ENCODE measurements at places on chromosomes 5 and 9.

DNA sequence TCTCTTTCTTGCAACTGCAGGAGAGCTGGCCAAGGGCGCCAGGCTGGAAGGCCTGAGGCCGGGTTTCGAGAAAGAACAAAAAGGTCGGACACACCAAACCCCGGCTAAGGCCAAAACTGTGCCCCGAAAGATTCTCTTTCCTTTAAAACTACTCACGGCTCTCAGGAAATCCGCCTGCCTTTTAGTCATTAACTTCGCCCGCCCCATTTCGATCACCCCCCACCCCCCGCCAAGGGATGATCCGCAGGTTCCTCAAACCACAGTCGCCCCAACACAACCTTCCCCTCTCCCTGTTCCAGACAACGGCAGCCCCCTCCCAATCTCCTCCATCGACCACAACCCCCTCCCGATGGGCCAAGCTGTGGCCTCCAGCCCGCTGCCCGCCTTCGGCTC lies 536 bp downstream of the FEM1C start:
- DNase-seq, result no peak

- no peak for DNase-seq
These were observed 95.8 kb upstream of the LMX1B start for GRCh38 chr9:126517833-126518356.

DNA sequence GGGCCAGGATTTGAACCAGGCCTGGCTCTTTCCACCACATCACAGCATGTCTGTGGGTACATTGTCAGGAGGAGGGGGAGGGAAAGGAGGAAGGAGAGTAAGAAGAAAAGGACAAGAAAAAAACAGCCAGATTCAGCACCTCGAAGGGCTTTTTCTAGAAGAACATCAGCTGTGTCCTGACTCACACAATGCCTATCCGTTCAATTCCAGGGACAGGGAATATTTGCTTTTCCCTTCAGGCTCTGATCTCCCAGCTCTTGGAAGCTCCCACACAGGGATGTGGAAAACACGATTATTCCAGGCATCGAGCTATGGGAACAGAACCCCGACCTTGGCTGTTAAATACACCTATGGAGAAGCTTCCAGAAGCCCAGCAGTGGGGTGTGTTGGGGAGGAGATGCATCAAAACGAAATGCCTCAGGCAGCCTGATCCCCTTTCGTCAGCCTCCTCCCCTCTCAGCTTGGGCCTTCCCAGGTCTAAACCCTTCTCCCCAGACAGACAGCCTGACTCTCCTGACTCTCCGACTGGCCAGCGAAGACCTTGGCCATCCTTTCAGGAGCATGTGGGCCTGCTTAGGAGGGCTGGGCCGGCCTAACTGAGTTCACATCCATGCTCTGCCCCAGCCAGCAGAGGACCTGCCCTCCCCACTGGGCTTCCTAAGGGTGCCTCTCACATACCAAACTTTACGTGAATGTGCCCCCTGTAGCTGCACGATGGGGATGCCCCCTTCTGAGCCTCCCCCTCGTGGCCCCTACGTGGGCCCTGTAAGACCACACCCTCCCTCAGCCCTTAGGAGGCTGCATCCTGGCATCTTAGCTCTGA lies 54.4 kb downstream of the NEURL1B start:
- DNase-seq, result no peak

GRCh38 chr9:134630393-134630790 lies 11.2 kb upstream of the COL5A1 start:
- no peak for DNase-seq

DNA sequence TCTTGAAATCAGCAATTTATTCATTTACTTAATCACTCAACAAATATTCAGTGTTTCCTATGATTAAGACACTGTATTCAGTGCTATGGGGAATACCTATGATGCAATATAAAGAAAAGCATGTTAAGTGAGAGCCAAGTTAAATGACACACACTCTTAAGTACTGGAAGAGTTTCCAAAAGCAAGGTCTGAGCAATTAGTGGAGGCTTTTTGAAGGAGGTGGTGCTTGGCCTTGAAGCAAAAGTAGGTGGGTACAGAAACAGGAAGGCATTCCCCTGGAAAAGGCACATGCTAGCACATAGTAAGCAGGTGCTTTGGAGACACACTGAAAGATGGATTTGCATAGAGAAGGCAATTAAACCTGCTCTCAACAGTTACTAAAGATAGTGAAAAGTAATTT lies 4.0 kb downstream of the TSLP start:
- DNase-seq, result no peak

GRCh38 chr9:137432687-137433348 lies 8.3 kb downstream of the ENTPD8 start:
- DNase-seq, result no peak

GRCh38 chr5:108193021-108193795 lies 188.7 kb downstream of the FBXL17 start:
- DNase-seq, result no peak

GRCh38 chr9:92270511-92270910 lies 23.0 kb downstream of the IARS1 start:
- DNase-seq, result no peak

GRCh38 chr9:21555911-21556310 lies 73.8 kb upstream of the IFNE start:
- no peak for DNase-seq

GRCh38 chr5:124176692-124177091 lies 569.7 kb downstream of the ZNF608 start:
- no peak for DNase-seq

DNA sequence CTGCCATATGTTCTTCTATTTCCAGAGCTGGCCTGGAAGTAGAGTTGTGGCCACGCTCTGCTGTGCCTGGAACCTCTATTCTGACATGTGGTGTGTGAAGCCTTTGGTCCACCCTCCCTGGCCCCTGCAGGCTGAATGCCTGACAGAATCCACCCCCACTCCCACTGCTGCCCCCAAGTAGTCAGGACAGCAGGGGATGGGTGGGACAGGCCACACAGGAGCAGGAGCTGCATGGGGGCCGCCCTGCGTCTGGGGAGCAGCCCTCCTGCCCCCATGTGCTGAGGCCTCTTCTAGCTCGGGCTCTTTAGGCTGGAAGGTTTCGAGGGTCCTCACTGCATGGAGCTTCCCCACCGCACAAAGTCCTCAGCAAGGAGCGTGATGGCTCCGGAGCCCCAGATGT lies 32.6 kb upstream of the IRX4 start:
- no peak for DNase-seq

DNA sequence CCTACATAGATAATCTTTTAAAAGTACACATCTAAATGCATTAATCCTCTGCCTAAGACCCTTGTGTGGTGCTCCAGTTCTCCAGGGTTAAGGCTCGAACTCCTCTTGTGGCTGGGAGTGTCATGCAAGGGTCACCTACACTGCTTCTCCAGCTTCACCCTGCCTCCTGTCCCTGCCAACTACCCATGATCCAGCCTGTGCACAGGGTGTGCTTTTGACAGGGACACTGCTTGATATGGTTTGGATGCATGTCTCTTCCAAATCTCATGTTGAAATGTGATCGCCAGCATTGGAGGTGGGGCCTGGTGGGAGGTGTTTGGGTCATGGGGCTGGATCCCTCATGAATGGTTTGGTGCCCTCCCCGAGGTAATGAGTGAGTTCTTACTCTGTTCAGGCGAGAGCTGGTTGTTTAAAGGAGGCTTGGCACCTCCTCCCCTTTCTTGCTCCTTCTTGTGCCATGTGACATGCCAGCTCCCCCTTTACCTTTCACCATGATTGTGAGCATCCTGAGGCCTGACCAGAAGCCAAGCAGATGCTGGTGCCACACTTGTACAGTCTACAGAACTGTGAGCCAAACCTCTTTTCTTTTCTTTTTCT lies 48.5 kb downstream of the SLC22A5 start:
- DNase-seq, result no peak

DNA sequence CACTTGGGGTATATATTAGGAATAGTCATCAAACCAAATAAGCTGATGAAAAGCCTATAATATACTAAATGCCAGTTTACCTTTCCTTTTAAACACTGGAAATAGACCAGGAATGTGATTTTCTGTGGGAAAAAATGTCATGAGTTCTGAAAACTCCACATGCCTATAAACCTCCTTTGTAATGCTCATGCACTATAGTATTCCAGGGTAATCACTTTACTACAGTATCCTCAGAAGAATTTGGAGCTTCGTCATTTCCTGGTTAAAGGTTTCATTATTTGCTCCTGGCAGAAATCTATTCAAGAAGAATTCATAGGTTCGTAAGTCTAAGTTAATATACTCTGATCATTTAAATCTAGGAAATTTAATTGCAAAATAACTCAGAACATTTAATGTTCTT lies 1076.7 kb upstream of the DMAC1 start:
- DNase-seq, result no peak

DNA sequence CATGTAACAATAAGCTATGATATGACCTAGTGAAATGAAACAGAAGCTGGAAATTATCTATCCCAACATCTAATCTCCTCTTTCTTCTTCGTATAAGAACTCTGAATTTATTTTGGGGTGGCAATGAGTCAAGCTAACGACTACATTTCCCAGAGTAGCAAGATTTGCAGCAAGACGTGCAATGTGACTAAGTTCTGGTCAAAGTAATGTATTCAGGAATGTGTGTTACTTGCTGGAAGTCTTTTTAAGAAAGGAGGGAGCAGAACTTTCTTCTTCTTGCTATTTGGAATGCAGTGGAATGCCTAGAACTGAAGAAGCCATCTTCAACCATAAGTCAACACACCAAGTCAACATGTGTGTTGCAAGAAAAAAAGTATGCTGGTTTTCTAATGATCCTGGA lies 406.6 kb upstream of the MEF2C start:
- no peak for DNase-seq

GRCh38 chr9:130688072-130688471 lies 5.5 kb upstream of the EXOSC2 start:
- DNase-seq, result no peak

- no peak for DNase-seq
These were observed 3.0 kb downstream of the NFIL3 start for GRCh38 chr9:91420501-91421127.

DNA sequence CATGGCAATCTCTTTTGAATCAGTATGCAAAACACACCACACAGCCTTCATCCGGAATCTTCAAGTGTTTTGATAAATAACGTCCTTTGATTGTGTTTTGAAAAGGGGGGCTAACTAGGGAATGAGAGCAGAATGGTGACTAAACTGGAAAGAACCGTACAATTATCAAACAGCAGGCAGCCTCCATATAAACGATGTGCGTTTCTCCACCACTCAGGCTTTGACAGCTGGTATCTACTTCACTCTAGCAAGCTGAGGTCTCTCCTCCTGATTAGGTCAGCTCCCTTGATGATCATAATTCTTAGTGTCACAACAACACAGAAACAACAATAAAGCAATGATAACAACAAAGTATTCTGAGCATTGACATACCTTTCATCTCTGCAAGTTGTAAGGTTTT lies 465.9 kb downstream of the TUSC1 start:
- DNase-seq, result no peak

DNA sequence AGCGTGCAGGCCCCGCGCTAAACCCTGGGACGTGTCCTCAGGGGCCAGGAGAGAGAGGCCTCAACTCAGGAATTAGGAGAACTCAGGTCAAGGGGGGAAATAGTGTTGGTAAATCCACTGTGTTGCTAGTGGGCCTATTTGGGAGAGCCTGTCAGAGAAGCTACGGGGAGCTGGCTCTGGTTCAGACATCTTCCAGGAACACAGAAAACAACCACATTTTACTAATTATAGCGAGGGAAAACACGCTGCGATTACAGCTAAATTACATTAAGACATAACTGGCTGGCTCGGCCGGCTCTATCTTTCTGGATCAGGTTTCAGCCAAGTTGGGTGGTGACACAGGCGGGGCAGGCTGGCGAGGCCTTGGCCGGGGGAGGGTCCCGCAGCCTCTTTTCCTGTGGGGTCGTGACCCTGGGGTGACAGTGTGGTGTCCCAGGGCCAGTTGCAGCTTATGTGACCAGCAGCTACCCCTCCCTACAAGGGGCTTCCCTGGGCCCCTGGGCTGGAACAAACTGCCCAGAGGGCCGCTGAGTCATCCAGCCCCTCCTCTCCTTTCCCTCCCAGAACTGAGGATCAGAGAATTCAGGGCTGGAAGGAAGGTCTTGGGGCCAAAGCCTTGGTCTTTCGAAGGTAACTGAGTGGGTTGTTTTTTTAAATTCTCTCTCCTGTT lies 75.1 kb downstream of the FGF18 start:
- no peak for DNase-seq

DNA sequence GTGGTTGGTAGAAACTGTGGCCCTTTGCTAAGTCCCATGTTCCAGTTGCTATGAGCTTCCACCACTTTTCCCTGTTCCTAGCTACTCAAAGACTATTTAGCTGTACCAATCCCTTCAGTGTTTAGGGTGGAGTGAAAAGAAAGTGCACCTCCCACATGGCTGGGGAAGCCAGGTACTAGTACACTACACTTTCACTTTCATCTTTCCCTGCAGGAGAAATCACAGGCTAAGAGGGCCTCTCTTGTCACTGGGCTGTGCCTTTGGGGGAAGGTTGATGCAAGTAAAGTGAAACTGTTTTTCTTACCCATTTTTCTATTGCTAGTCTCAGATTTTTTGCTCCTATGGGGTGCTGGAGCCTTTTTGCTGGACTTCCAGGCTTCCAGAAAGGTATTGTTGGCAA lies 33.5 kb upstream of the CKS2 start:
- DNase-seq, result no peak

- no peak for DNase-seq
These were observed 5.0 kb downstream of the HAND1 start for GRCh38 chr5:154472871-154473580.

GRCh38 chr5:73442996-73443627 lies 5.5 kb downstream of the FOXD1 start:
- DNase-seq, result no peak

GRCh38 chr9:99181206-99181605 lies 40.5 kb downstream of the ALG2 start:
- DNase-seq, result no peak

- DNase-seq, result no peak
These were observed at the start of gene PKD2L2 for GRCh38 chr5:137888863-137889759. PKD2L2 (plus strand) TSS chr5:137889457; CDS start chr5:137889492, 35 bp downstream.

DNA sequence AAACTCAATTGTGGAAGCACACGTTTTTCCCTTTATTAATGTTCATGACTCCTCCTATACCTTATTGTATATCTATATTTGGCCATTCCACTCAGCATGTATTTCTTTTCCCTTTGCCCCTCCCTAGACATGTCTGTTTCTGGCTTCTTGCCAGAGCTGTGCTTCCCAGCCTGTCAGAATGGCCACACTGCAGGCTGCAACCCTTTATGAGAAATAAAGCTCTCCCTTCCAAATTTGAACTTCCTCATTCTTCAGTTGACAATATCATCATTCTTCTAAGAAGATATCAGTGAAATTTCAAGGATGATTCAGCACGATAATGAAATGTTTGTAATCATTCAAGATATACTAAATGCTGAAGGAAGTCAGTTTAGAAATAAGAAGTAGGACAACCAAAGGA lies 107.6 kb upstream of the PRSS3 start:
- no peak for DNase-seq

DNA sequence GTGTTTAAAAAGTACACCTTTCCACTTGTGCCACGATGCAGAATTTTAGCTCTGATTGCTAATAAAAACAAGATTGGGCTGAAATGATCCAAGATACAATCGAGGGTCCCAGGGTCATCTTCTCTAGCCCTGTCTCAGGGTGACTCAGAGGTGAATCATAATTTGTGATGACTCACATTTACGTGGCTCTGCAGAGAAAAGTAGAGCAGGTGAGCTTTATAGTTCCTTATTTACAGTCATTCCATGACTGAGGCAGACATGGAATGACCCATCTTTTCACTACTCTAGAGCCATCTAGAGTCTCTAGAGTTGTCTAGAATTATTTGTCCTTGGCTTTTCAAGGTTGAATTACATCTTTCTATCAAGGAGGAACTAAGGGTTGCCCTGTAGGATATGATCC lies 155.2 kb downstream of the GAS1 start:
- DNase-seq, result no peak
